ENCODE measurements at places on chromosomes 1 and 21. TPM values are rescaled to one million over a fixed set of nuclear protein-coding genes. Genes with fewer than 3 reads are reported as not detected.

Gene AHDC1
- 47.7 TPM for polyA plus RNA-seq

GRCh38 chr1:186689907-186690306 is 9.7 kb upstream of the PTGS2 start:
- DNase-seq: no peak

DNA sequence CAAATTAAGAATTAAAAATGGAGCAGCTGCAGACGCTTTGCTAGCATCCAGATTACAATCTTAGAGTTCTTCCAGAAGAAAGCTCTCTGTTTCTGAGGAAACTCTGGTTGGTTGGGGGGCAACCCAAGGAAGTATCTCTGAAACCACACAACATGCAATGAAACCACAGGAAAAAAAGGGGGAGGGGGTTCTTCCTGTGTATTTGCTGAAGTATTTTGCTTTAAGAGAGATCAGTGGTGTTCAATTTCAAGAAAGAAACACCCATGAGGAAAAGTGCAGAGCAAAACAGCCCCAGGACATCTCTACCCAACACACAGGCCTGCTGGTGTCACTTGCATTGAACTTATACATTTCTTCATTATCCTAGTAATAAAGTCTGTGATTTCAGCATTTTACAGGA is 19.7 kb upstream of the TIAM1 start:
- no peak for DNase-seq

Gene RGSL1
- polyA plus RNA-seq: not detected

All from left renal cortex interstitium (tissue), 4 donors.